OCI-M1 (cell line): ENCODE measurements at places on chromosomes 4 and X.

GRCh38 chrX:33133320-33133719, 78.0 kb downstream of the DMD start:
- no peak for DNase-seq

DNA sequence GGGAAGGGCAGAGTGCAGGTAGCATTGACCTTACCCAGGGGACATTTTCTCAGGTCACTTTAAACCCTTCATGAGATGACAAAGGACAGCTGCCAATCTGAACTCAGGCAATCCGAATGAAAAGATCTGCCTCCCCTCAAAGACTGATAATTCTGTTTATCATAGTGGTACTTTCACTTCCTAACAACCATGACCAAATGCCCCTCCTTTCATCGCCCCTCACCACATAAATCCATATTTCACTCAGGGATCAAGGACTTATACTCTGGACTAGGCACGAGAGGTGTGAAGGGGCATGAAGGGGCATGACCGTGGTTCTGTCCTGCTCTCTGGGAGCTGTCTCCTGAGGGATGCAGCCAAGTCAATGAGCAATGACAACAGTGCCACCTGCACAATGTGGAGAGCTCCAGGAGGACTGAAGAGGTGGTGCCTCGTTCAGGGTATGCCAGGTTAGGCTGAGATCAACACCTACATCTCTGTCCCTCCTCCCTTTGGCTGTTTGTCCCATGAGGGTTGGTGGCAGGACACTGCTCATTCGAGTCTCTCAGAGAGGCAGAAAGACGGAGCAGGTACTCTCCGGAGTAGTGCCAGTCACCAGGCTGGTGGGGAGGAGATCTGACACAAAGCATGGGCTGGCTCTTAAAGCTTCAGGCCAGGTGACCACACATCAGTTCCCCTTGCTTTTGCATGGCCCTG, 12.5 kb downstream of the HS3ST1 start:
- no peak for DNase-seq

DNA sequence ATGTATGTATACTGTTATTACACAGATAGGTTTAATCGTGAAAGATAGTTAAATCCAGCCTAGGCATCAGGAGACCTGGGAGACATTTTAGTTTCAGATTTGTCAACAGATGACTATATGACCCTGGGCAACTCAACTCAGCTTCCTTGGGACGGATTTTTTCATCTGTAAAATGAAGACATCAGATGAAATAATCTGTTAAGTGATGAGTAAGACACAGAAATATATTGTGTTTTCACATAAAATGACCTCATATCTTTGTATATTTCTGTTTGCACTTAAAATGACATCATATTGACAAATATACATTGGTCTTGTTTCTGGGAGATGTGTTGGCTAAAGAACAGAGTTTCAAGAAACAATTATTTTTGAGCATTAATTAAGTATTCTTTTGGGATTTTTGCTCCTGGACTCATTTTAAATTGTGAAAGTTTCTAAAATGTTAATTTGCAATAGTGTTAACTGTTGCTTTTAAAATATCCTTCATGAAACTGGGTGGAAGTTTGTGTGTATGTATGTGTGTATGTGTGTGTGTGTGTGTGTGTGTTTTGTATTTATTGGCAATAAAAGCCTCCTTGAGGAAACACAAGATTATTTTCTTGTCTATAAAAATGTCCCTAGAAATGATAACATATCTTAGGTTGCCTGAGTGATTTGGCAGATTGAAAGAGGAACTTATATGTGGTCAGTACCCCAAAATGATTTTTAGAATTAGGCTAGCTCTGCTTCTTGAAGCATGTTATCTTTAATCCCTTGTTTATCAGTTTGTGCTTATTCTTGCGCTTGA, 29.1 kb upstream of the MMAA start:
- DNase-seq = no peak

GRCh38 chrX:53290441-53291041, 9.2 kb upstream of the IQSEC2 start:
- no peak for DNase-seq

DNA sequence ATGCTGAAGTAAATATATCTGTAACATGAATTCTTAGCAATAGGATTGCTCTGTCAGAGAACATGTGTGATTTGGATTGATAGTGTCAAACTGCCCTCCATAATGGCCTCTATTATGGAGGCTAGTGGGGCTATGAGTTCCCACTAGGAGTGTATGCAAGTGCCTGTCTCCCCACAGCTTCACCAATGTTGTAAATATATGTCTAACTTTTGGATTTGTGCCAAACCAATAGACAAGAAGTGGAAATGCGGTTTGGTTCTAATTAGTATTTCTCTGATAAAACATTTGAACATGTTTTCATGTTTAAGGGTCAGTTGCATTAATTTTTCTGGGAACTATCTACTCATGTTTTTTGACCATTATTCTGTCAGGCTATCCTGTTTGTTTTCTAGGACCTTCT, 28.1 kb downstream of the GPAT3 start:
- DNase-seq = peak; percentile 19

DNA sequence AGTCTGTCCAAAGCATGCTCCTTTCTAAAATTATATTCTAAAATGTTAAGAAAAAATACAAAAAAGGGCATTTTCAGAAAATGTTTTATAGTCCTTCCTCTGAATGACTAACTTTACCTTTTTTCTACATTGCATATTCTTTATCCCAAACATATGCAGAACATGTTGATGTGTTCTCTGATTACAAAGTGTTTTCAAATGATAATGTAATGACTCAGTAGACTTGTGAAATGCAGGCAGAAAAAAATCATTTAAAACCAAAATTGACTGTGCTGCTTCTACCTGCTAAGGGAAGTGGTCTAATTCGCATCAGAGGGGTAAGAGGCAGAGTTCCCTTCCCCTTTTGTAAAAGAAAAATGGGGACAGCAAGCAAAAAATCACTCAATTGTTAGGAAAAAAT, 22.7 kb upstream of the YTHDC1 start:
- DNase-seq = peak; percentile 48

- DNase-seq = no peak
Observed at GRCh38 chr4:149889991-149890390, 74.3 kb upstream of the IQCM start.

DNA sequence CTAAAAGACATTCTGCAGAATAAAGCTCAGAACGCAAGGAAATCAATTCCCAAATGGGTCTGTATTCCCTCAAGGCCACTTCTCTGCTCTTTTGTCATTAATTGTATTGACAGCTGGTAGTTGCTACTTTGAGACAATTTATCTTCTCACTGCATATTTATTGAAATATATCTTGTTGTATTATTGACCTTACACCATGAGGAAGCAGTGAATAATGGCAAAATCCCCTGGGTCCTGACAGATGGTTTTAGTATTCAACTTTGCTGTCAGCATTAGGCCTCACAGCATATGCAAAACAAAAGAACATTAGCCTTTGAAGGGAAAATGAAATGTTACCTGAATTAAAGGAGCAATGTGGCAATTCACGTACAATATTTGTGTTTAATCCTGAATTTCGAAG, 406.1 kb upstream of the TRAM1L1 start:
- DNase-seq = no peak

DNA sequence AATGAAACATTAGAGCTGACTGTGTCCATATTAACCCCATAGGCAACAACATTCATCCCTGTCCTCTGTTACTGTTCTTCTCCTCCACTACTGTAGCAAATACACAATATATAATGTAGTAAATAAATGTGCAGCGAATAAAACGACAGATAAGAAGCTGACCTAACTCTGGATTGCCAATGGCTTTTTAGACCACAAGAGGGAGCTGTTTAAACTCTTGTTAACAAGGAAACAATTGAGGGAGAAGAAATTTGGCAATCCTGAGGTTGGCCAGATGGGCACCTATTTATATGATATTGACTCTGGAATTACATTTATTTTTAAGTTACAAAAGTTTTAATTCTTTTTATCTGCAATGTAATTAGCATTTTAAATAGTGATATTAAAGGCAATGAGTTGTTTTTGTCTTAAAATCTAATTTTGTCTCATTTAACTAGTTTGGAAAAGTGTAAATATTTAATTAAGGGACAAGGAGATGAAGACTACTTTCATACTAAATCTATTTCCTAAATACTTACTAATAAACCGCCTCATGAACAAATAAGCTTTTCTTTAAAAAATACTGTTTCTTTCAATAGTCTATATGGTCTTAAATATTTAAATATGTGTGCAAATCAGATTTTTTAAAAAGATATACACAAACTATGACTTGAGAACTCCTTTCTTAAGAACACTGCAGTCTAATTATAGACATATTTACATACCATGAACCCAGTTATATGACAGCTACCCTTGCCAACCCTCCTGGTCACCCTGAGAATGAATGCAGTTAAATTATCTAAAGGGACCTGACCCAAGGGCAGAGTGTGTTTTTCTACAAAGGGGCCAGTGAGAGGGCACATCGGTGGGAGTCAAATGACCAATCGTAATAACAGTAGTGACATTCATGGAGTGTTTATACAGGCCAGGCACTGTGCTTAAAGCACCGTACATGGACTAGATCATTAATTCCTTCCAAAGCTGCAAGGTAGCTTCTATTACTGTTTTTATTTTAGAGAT, 52.9 kb upstream of the HPF1 start:
- DNase-seq = peak; percentile 92

GRCh38 chr4:119646347-119647071, 17.9 kb upstream of the PDE5A start:
- DNase-seq = no peak

GRCh38 chr4:183407128-183407585, 37.3 kb upstream of the CDKN2AIP start:
- peak; percentile 95 for DNase-seq
